NCI-H1930 (cell line): ENCODE measurements at places on chromosomes 12 and 14.
A peak's percentile ranks its signal among the peaks of the same experiment; 100 is the strongest.

- peak; percentile 64 for DNase-seq
Measured at GRCh38 chr12:66860752-66861750, 182.2 kb upstream of the GRIP1 start.

DNA sequence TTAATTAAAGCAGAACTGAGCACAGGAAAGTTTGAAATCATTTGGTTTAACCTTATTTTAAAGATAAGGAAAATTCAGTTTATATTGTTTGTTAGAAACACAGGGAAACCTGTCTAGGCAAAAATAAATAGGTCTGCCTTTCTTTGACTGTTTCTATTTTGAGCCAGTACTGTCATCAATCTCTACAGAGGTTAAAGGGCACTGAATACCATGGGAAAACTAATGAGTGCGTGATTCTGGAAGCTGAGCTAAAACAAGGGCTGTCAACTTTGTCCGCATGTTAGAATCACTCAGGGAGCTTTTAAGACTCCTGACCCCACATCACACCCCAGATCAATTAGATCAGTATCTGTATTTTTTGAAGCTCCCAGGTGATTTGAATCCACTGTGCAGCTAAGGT is 38.8 kb downstream of the NOPCHAP1 start:
- DNase-seq = no peak

- DNase-seq = no peak
Measured at GRCh38 chr12:6539707-6540134, 5.4 kb downstream of the GAPDH start.

DNA sequence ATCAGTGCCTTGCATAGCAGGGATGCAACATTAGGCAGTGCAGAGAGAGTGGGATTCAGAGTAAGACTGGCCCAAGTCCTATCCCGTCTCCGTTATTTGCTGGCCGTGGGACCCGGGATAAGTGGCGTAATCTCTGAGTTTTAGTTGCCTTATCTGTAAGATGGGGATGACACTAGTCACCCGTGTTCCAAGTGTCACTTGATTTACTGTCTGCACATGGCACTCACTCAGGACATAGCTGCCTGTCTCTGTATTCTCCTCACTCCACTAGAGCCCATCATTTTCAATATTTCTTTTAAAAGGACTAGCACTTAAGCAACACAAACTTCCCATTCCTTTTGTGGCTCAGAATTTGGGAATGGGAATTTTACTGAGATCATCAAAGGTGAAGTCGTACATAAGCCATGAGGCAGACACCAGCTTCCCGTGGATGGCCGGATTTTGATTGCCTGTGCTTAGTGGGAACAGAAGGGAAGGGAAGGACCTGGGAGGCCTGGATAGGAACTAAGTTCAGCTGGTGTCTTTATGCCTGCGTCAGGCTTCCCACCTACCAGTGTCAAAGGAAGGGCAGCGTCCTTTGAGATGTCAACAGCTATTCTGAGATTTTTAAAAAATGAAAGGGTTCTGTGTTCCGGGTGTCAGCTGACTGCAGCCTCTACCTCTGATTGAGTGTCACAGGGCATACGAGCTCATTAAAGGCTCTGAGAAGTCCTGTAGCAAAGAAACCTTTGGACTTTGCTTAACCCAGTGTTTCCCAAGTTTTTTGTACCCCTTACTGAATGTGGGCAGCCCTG is 361.4 kb downstream of the CACNA1C start:
- DNase-seq = no peak

DNA sequence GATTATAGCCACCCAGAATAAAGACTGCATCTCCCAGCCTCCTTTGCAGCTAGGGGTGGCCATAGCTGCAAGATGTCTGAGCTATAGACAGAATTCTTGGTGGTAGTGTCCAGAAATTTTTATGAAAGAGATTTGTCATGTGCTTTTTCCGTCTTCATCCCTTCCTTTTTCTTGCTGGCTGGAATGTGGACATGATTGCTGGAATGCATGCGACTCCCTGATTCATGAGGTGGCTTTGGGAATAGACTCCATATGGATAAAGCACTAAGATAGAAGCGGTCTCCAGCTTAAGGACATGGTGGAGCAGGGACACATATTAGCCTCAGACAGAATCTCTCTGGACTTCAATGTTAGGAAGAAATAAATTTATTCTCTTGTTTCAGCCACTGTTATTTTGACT is 10.0 kb upstream of the HSPB8 start:
- no peak for DNase-seq

- no peak for DNase-seq
Measured at GRCh38 chr12:24499151-24500146, 449.5 kb downstream of the BCAT1 start.
